Cerebellar nuclear complex (tissue), 1 donor: ENCODE measurements at places on chromosomes 1 and 21.

DNA sequence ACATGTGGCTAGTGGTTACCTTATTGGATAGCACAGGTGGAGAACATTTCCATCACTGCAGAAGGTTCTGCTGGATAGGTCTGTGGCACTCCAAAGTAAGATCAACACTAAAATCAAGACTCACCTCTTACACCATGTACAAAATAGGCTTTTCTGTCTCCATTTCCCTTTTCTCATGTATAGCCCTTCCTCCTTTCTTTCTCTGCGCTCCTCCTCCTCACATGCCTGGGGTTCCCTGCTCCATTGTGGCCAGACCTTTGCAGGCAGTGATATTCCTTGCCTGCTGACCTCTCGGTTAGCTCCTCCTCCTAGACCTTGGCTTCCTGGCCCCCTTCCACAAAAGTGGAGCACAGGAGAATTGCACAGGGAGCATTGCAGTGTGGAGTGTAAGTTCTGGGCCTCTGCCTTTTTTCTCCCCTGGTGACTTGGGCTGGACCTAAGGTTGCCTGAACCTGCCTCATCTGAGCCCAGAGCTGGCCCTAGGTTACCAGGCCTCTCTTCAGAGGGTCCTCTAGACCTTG lies 33.2 kb upstream of the RBM15 start:
- DNase-seq, result no peak

DNA sequence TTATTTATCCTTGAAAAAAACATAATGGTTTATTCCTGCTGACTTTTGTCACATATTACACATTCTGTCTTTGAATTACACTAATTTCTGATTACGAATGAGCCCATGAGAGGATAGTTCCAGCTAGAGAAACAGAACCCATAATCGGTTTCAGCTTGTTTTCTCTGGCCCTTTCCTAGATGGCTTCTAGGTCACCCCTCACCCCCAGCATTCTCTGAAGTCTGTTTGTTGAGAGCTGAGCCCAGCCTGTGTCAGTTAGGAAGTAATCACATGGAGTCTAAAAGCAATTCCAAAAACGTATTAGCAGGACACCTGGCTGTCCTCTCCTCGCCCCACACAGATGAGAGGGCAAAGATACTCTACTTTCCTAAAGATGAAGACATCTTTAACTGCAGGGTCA lies 48.9 kb downstream of the KIAA1614 start:
- no peak for DNase-seq

DNA sequence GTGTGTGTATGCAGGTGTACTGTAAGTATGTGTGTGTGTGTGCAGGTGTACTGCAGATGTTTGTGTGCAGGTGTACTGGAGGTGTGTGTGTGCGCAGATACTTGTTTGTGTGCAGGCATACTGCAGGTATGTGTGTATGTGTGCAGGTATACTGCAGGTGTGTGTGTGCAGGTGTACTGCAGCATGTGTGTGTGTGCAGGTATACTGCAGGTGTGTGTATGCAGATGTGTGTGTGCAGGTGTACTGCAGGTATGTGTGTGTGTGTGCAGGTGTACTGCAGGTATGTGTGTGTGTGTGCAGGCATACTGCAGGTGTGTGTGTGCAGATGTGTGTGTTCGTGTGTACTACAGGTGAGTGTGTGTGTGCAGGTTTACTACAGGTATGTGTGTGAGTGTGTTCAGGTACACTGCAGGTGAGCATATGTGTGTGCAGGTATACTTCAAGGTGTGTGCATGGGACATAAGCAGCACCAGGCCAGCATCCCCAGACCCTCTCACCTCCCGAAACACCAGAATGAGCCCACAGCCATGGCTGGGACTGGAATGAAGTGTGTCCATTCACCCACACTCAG lies 97.5 kb downstream of the DMRTB1 start:
- no peak for DNase-seq

- no peak for DNase-seq
Observed at GRCh38 chr1:30782361-30783255, 25.0 kb upstream of the LAPTM5 start.

- no peak for DNase-seq
Observed at GRCh38 chr1:175514387-175514953, 228.9 kb downstream of the TNR start.

DNA sequence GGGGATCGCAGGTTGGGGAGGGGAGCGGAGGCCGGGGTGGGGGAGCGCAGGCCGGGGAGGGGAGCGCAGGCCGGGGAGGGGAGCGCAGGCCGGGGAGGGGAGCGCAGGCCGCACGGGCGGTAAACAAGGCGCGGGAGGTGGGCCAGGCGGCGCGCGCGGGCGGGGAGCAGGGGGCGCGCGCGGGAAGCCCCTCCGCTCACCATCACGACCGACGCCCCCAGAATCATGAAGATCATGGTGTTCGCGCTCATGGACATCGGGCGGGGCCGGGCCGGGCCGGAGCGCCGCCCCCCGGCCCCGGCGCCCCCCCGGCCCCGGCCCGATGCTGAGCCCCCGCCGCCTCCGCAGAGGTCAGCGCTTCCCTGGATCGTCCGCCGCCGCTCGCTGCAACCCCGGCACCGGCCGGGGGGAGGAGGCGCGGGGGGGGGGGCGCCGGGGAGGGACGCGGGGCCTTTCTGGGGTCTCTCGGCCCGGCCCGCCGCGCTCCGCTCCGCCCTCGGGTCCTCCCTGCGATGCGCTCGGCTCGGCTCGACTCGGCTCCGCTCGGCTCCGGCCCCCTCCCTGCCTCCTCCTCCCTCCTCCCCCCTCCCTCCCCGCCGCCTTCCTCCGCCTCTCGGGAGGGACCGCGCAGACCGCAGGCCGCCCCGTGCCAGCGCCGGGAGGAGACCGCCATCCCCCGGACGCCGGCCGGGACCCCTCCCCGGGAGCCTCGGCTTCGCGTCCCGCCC lies at the start of gene TMEM240:
Gene TMEM240 (minus strand): TSS at position 535 of the 728 bp plus-strand sequence. CDS start 278 bp downstream, at position 257.
- no peak for DNase-seq

DNA sequence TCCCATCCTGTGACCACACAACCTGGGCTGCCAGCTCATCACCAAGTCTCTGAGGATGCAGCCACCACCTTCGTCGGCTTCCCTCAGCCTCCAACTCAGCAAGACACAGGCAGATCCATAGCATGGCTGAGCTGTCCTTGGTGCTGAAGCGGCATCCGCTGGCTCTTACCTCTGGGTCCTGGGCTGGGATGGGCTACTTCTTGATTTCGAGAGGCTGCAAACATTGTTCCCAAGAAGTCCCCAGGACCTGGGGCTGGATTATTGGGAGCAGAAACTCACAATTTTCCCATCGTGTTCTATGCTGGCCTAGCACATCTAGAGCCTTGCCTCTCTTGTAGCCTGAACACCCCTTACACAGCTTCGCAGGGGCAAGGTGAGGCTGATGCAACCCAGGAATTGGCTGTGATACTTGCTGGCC lies 24.9 kb upstream of the C1QA start:
- DNase-seq, result no peak

- DNase-seq, result no peak
Observed at GRCh38 chr1:54081306-54082270, 28.2 kb downstream of the TCEANC2 start.

GRCh38 chr1:43842175-43842498 lies 91.5 kb upstream of the ARTN start:
- no peak for DNase-seq

DNA sequence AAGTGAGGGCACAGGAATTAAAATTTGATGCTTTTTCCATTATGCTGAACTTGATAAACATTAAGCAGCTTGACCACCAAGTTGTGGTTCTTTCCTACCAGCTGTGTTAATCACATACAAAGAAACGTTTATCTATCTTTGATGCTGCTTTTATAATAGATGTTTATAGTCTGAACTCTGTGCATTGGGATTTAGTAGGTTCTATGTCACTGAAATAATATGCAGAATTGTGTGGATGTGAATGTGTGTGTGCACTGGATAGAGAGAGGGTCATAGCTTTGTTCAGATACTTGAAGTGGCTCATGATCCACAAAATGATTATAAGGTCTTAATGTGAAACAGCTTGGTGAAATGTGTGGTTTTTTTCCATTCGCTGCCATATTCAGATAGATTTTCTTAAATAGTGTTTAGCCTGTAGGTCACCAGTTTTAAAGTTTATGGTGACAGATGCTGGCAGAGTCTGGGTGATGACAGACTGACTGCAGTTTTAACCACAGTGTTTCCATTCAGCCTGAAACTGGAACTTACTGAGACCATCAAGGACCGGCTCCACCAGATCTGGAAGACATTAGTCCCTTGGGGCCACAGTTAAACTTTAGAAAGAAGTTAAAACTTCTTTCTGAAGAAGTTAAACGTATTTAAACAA lies 10.2 kb downstream of the DDI2 start:
- DNase-seq, result no peak

GRCh38 chr1:973459-974292 lies 7.4 kb downstream of the PLEKHN1 start:
- DNase-seq, result no peak

DNA sequence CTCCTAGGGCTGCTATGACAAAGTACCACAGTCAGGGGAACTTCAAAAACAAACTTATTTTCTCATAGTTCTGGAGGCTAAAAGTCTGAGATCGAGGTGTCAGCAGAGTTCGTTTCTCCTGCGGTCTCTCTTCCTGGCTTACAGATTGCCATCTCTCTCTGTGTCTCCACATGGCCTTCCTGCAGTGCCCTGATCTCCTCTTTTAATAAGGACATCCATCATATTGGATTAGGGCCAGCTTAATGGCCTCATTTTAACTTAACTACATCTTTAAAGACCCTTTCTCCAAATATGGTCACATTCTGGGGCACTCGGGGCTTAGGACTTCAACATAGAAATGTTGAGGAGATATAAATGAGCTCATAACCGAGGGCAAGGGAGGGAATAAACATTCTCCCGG lies 12.2 kb downstream of the C1orf74 start:
- DNase-seq, result no peak

DNA sequence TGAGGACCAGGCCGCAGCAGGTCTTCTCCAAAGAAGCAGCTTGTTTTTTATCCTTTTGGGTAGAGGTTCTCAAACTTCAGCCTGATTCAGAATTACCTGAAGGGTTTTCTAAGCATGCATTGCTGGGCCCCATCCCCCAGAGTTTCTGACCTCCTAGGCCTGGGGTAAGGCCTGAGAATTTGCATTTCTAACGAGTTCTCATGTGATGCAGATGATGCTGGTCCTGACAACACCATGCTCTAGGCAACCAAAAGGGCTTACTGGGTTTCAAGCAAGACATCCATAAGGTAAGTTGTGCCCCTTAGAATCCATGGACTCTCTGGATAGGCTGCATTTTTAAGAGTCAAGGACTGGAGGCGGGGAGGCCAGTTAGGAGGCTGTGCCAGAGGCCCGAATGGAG lies 295.1 kb downstream of the HHIPL2 start:
- no peak for DNase-seq

- DNase-seq, result no peak
Observed at GRCh38 chr1:43522431-43522775, 8.3 kb upstream of the PTPRF start.

DNA sequence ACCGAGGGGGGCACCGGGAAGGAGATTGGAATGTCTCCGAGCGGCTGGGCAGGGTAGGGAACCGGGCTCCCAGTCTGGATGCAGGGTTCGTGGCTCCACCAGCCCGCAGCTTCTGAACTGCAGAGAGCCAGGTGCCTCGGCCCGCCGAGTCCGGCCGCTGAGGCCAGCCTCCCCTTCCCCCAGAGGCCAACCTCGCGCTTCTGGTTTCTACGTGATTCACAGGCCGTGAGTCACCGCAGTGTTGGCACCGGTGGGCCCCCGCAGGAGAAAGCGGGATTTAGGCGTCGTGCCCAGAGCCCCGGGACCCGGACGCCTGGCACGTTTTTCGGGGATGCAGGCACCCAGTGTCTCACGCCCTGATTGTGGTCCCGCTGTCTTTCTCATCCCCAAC lies 458 bp downstream of the CRABP2 start:
- DNase-seq, result no peak

GRCh38 chr1:222880587-222880986 lies 65.7 kb downstream of the DISP1 start:
- no peak for DNase-seq

- no peak for DNase-seq
Observed at GRCh38 chr1:111649227-111649626, 29.6 kb downstream of the RAP1A start.

DNA sequence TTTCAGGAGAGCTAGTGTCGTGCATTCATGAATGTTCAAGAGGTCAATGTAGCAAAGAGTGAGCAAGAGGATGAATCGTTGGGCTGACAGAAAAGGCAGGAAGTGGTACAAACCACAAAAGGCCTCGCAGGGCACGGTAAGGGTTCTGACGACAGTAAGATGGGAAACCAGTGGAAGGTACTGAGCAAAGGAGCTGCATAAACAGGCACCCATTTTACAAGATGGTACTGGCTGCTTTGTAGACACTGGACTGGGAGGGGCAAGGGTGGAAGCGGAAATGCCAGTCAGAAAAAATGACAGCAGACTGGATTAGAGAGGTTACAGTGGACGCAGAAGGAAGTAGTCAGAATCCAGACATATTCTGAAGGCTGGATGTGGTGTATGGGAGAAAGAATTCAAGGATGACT lies 123.5 kb downstream of the PTPN14 start:
- DNase-seq, result no peak

GRCh38 chr1:228465141-228465540 lies 22.0 kb upstream of the RNF187 start:
- no peak for DNase-seq

DNA sequence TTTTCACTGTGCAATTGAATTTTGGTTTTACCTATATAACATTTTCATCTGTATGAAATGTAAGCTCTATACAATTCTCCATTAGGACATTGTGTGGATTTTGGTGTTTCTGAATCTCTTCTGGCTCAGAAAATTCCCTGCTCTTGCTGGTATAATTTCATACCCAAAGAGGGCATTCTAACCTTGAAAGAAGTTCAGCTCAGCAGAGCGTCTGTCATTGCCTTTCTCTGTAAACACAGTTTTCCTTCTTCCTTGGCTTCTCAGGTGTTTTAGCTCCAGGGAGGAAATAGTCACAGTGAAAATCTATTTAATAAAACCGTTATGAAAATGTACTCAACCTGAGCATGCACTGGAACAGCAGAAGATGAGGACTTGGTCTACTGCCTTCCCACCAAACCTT lies 16.0 kb downstream of the DISC1 start:
- no peak for DNase-seq

DNA sequence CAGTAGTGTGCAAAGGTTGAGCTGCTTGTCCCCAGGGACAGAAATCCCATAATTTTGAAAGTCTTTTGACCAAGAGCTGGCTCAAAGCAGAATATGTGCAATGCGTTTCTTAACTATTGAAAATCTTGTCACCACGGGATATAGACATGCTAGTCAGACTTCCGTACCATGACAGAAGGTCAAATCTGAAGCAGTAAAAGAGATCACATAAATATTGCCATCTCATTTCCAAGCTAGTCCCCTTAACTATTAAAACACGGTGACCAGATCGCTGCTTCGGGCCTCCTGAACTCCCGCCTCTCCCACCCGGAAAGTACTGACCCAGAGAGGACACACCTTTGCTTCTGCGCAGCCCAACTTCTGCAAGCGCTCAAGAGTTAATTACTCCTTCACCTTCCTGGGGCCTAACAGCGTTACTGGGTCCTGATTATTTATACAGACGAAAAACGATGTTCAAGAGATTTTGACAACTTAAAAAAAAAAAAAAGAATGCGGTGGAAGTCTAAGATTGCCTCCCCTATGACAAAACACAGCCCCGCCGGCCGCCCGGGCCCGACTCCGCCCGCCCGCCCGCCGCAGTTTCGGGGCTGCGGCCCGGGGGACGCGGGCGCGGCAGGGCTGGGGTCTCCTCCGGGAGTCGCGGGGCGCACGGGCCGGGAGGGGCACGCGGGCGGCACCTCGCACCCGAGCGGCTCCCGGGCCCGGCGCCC lies 692 bp downstream of the SORT1 start:
- no peak for DNase-seq

- DNase-seq, result no peak
Observed at GRCh38 chr1:31414980-31415370, 2.0 kb downstream of the SERINC2 start.
